ENCODE measurements at places on chromosomes 13 and 19. TPM values are rescaled to one million over a fixed set of nuclear protein-coding genes. Genes with fewer than 3 reads are reported as not detected.

The VSTM2B gene
- total RNA-seq: 1.2 TPM

The DAND5 gene
- total RNA-seq: 0.17 TPM

The TTYH1 gene
- 24.3 TPM for total RNA-seq

The FAM32A gene
- total RNA-seq: 75.6 TPM

The KLK2 gene
- not detected for total RNA-seq

The BSPH1 gene
- total RNA-seq: not detected

The CYP2F1 gene
- total RNA-seq: 0.34 TPM

The NRTN gene
- 5.3 TPM for total RNA-seq

The IL17D gene
- total RNA-seq: 0.56 TPM

The RNF113B gene
- total RNA-seq: not detected

The ZNF560 gene
- total RNA-seq: not detected
